CD4-positive, alpha-beta T cell treated with Interleukin-6 at 100 ng/mL for 8 hours (primary cell): ENCODE measurements at places on chromosomes 7 and 10.

DNA sequence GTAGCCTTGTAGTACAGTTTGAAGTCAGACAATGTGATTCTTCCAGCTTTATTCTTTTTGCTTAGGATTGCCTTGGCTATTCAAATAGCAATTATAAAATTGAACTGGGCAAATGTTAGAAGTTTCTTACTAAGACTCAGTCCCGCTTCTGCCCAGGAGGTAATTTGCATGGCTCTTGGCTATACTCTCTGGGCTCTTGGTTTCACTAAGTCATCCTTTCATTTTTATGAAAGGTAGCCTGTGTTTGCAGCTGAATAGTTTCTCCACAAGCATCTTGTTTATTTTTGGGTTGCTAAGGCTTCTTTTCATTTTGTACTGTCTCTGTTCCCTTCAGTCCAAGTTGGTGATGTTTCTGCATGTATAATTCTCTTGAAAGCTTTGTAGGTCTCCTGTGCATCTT, 340.6 kb downstream of the SH2D4B start:
- DNase-seq: no peak

DNA sequence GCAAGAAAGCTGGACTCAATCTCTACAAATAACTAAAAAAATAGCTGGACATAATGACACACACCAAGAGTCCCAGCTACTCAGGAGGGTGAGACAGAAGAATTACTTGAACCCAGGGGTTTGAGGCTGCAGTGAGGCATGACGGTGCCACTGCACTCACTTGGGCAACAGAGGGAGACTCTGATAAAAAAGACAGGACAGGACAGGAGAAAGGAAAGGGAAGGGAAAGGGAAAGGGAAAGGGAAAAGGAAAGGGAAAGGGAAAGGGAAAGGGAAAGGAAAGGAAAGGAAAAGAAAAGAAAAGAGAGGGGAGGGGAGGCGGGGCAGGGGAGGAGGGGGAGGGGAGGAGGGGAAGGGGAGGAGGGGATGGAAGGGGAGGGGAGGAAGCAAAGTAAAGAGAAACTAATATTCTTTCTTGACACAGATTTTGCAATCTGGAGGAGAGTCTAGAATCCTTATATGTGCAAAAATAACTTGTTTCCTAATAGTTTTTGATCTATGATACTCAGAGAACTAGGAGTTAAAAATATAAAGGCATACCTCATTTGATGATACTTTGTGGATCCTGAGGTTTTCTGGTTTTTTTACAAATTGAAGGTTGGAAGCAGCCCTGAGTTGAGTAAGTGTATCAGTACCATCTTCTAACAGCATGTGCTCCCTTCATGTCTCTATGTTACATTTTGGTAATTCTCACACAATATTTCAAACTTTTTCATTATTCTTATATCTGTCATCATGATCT, 8.0 kb downstream of the SAR1A start:
- no peak for DNase-seq

DNA sequence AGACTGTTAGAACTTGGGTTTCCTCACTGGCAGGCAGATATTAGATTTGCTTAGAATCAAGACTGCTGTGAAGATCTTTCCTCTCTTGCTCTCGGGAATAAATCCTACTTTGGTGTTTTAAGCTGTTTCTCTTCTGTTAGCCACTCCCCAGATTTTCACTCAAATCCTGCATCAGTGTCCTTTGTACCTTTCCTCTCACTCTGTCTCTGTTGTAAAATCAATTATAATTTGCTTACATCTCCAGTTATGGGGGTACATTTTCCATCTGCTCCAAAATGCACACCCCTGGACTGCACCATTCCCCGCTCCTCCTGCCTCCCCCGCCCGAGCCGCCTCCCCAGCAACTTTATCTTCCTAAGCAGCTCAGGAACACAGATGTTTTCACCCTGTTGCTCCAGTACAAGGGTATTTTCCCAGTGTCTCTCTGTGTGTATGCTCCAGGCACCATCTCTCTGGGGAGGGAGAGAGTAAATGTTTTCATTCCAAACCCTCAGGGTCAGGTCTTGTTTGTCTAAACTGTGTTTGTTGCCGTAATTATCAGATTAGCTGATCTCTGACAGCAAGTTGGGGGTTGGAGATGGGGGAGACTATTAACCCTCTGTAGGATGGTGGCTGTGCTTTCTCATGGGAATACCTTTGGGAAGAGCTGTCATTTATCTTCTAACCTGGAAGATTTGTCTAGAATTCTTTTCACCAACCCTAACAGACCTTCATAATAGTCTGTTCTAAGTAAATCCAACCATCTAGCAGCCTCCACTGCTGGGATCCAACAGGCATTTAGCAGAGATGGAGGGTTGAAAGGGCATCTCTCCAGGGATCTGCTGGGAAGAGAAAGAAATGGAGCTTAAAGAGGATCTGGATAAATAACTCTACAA, 20.4 kb upstream of the GOT1 start:
- no peak for DNase-seq

DNA sequence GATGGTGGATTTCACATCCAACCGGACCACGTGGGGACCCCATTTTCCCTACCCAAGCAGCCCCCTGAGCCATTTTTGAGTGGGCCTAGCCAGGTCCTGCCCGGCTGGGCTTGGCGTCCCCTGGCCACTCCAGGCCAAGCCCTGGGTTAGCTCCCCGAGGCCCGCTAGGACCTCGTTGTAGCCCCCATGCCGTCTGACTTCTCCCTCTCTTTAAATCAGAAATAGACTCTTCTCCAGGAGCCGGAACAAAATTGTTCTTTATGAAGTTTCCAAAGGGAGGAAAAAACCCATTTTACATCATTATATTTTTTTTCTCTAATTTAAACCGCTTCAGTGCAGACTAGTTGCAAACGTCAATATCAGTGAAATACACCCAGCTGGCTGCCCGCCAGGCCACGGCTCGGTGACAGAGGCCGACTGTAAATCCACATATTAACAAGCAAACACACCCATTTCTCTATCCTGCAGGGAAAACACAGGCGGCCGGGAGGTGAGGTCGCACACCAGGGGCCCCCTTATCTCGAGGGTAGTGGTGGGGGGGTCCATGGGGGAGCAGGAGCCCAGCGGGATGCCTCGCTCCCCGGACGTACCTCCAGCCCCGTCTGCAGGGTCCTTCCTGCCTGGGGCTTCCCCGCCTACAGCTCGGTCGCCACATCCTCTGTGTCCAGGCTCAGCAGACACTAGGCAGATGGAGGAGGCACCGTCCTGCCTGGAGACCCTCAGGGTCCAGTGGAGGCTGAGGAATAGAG, 72.7 kb downstream of the ELFN1 start:
- peak; percentile 13 for DNase-seq

DNA sequence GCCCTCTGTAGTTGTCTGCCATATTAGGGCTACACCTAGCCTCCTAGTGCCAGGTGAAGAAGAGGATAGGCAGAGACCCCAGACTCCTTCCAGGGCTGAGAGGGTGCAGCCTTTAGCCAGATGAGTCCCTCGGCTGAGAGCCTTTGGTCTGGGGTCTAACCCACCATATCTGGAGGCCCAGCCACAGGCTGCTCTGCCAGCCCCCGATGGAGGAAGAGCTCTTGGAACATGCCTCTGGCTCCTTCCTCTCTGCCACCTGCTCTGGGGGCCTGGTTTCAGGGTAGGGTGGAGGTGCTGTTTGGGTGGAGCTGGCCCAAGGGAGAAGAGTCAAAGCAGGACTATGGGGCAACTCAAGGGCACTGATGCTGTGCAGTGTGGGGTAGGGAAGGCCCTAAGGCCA, 1.4 kb downstream of the LRRC18 start:
- DNase-seq: no peak

GRCh38 chr7:50781381-50782293, 1.1 kb downstream of the GRB10 start:
- DNase-seq: no peak

DNA sequence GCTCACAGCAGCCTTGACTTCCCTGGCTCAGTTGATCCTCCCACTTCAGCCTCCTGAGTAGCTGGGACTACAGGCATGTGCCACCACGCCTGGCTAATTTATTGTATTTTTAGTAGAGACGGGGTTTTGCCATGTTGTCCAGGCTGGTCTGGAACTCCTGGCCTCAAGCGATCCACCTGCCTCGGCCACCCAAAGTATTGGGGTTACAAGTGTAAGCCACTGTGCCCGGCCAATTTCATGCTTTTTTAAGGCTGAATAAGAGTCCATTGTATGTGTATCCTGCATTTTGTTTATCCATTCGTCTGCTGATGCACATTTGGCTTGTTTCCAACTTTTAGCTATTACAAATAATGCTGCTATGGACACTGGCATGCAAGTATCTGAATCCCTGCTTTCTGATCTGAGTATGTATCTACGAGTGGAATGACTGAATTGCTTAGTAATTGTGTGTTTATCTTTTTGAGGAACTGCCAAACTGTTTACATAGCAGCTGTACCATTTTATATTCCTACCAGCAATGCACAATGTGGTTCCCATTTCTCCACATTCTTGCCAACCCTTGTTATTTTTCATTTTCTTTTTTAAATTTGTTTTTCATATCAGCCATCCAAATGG, 37.3 kb upstream of the TPST1 start:
- DNase-seq: no peak

- no peak for DNase-seq
Observed at GRCh38 chr7:134780166-134780828, 863 bp downstream of the CALD1 start.

- DNase-seq: no peak
Observed at GRCh38 chr7:43792471-43793150, 34.1 kb downstream of the BLVRA start.

DNA sequence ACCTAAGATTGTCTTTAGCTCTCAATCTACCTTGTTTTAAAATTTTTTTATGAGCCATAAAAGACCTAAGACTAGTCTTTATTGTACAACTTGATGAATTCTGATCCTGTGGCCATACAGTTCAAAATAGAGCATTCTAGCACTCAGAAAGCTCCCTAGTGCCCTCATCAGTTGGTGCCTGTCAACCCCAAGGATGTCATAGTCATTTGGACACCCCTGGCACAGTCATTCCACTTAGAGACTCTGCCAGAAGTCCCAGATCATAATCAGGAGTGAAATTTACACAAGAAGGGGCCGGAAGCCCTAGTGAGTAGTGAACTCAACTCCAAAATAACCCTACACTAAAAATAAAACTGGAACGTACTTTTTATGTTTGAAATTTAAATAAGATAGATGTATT, 80.0 kb upstream of the INSIG1 start:
- DNase-seq: no peak

- DNase-seq: peak; percentile 80
Observed at GRCh38 chr10:79331709-79332108, 15.6 kb upstream of the PPIF start.

DNA sequence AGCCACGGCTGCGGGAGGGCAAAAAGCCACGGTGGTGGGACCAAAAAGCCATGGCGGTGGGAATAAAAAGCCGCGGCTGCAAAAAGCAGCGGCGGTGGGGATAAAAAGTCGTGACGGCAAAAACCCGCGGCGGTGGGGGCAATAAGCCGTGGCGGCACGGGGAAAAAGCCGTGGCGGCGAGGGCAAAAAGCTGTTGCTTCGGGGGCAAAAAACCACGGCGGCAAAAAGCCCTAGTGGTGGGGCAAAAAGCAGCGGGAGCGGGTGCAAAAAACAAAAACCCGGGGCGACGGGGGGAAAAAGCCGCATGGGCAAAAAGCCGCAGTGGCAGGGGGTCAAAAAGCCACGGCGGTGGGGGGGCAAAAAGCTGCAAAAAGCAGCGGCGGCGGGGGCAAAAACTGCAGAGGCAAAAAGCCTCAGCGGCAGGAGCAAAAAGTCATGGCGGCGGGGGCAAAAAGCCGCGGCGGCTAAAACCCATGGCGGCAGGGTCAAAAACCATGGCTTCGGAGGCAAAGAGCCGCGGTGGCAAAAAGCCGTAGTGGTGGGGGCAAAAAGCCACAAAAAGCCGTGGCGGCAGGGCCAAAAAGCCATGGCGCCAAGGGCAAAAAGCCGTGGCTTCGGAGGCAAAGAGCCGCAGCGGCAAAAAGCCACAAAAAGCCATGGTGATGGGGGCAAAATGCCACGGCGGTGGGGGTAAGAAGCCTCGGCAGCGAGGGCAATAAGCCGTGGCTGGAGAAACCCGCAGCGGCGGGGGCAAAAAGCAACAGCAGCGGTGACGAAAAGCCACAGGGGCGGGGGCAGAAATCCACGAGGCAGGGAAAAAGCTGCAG, 525.8 kb downstream of the ZNF33B start:
- DNase-seq: no peak

- peak; percentile 46 for DNase-seq
Observed at GRCh38 chr10:110993024-110993693, 73.8 kb downstream of the SHOC2 start.

DNA sequence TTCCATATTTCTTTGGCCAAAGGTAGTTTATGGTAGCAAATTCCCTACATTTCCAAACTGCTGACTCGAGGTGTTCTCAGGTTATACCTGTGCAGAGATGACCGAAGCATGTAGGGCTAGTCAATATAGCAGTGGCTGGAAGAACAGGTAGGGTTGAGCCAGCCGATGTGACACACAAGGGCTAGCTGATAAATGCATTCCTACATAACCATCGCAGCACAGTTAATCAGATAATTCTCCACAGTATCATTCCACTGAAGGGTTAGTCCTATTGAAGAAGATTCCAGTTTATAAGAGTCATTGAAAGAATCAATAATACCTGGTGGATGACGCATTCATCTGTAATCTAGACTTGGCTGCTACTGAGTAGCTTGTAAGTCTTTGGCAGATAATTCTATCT, 220.0 kb downstream of the KIF20B start:
- no peak for DNase-seq

- no peak for DNase-seq
Observed at GRCh38 chr7:133310232-133310862, 57.5 kb downstream of the EXOC4 start.

DNA sequence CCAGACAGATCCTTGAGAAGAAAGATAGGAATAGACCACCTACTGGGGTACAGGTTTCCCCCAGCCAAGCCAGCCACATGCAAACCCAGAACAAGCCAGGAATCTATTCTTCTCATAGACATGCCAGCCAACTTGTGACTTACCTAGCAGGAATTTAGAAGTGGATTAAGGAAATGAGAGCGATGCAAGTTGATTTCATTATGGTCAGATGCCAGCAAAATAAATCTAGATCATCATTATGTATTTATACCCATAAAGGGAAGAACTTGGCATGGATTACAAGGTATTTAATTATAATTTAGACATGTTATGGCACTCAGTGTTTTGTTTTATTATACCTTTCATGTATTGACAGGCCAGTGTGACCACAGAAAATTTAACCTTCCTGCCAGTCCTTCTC, 32.8 kb downstream of the SLC35G1 start:
- no peak for DNase-seq

DNA sequence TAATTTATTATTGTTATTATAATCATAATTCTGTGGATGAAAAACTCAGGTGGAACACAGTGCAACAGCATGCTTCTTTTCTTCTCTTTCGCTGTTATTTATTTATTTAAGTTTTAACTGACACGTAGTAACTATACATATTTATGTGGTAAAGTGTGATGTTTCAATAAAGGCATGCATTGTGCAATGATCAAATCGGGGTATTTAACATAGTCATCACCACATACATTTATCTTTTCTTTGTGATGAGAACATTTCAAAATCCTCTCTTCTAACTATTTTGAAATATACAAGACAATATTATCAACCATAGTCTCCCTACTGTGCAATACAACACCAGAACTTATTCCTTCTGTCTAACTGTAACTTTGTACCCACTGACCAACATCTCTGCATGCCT, 152.5 kb upstream of the LYZL1 start:
- no peak for DNase-seq
